Cerebellar nuclear complex (tissue), 1 donor: ENCODE measurements at places on chromosomes 12 and 14.

- no peak for DNase-seq
These were observed 39.8 kb upstream of the EID3 start for GRCh38 chr12:104263580-104264358.

DNA sequence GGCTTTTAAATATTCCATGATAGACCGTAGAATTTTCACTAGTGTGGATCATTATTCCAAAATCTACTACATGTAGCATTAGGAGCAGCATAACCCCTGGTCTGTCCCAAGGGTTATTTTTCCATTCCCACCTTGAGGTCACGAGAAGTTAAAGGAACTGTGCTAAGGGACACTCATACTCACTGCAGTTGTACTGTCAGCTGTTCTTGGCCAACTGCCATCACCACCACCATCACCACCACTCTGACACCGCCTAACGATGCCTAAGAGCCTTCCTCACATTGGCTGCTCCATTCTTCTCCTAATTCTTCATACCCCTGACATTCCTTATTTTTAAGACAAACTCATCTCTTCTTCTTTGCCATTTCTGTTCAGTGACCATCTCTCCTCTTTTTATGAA lies 13.4 kb upstream of the PTGDR start:
- no peak for DNase-seq

DNA sequence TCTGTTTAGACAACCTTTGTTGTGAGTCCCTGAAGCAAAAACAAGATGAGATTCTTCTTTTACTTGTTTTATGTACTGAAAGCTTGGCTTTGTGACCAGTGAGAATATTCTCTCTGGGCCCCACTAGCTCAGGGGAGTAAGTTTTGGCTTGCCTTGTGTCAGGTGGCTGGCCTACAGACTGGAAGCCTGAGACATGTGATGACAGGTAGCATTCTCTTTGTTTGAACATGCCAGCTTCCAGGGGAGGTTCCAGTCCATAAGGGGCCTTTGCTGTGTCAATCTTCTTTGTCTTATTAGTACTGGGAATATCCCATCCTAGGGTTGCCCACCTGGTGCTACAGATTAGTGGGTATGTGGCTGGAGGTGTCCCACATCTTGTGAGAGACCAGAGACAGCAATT lies 66.1 kb upstream of the FERMT2 start:
- DNase-seq = no peak

DNA sequence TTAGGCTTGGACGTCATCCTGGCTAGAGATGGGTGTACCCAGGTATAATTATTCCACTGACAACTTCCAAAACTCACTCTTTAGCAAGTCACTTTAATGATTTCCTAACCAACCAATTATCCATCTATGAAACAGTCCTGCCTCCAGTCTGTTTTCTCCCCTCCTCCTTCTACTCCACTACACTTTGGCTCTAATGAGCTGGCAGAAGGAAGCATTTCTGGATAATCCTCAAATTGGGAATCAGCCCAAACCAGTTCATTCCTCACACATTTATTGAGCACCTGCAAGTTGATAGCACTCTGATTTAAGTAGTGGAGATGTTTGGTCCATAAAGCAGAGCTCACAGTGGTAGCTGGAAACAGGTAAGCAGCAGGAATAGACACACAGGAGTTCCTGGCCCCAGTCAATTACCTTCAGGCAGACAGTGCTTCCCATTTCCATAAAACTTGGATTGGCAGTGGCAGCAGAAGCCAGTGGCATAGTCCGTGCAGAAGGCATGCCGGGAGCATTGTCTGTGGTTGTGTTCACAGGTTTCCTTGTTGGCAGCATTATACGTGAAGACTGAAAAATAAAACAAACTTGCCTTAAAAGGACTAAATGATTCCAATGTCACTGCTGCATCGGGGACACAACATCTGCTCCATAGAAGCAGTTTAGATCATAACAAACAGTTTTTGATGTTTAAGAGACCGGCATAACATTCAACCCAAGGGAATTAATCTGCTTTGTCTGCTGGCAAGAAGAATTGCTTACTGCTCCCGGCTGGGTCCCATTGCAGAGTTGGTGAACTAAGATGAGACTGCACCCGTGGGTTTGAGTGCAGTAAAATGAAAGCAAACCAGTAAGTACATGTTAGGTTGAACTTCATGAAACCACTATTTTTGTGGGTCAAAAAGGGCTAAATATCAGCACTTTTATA lies 26.2 kb downstream of the NID2 start:
- peak; percentile 24 for DNase-seq

DNA sequence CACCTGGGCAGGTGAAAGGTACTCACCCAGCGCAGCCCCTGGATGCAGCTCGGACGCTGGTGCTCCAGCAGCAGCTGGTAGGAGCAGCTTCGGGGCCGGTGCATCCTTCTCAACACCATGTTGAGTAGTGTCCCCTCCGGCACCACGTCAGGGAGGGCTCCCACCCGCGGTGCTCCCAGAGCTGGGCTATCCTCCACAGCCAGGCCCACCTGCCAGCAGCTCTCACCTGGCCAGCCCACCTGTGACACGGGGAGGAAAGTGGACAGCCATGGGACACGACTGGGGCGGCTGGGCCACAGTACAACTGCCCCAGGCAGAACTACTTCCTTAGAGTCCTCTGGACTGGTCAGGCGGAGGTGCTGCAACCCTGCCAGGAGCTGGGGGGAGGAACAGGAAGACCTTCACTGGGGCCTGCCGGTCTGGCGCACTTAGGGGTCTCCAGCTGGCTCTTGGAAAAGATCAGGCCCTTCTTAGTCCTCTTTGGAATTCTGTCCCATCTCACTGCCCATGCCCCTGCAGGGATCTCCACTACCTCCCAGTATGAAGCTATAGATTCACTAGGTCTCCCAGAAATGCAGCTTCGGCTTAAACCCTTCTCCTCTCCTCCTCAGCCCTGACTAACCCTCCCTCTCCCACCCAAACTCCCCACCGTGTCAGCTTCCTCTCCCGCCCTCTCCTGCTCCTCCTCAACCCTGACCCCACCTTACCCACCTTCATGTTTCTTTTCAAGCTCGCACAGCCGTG lies 668 bp downstream of the RAPGEF3 start:
- no peak for DNase-seq

GRCh38 chr12:68119724-68120211 lies 39.8 kb downstream of the IFNG start:
- DNase-seq = no peak

- no peak for DNase-seq
These were observed 18.5 kb upstream of the DHRS7 start for GRCh38 chr14:60183741-60184140.

DNA sequence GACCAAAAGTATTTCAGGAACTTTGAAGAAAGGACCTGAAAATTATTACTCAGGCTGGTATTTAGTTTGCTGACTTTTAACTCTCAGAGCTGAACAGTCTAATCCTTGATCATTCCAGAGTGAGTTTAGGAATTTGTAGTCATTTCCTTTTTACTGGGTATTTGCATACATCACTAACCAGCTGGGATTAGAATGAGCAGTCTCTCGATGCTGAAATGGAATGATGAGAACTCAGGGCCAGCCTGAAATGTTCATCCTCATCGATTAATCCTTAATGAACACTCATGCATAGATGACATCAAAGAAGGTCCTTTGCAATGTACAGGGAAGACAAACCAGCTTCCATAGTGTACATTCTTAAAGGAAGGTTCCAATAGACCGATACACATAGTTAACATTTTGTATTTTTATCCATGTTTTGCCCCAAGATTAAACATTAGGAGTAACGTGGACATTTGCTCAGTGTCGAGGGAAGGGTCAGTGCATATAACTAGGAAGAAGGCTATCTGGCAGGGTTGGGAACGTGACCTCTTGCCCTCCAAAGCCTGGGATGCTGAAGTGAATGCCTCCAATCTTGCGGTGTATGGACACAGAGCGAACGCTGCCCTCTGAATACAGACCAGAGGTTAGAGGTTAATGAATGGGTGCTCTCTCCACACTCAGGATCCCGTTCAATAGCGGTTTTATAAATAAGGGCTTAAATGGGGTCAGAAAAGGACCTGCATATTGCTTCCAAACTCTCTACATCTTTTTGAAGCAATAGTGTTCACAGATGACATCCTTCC lies 14.5 kb downstream of the FBXL14 start:
- no peak for DNase-seq

DNA sequence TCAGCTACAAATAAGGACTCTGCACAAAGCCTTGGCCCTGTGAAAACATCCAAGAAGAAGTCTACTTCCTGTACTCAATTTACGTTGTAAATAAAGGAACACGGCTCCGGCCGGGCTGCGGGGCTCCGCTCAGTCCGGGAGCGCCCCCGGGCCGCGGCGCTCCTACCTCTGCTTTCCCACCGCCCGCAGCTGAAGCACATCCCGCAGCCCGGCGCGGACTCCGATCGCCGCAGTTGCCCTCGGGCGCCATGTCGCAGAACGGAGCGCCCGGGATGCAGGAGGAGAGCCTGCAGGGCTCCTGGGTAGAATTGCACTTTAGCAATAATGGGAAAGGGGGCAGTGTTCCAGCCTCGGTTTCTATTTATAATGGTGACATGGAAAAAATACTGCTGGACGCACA lies 502.3 kb upstream of the FOXG1 start:
- DNase-seq = no peak

DNA sequence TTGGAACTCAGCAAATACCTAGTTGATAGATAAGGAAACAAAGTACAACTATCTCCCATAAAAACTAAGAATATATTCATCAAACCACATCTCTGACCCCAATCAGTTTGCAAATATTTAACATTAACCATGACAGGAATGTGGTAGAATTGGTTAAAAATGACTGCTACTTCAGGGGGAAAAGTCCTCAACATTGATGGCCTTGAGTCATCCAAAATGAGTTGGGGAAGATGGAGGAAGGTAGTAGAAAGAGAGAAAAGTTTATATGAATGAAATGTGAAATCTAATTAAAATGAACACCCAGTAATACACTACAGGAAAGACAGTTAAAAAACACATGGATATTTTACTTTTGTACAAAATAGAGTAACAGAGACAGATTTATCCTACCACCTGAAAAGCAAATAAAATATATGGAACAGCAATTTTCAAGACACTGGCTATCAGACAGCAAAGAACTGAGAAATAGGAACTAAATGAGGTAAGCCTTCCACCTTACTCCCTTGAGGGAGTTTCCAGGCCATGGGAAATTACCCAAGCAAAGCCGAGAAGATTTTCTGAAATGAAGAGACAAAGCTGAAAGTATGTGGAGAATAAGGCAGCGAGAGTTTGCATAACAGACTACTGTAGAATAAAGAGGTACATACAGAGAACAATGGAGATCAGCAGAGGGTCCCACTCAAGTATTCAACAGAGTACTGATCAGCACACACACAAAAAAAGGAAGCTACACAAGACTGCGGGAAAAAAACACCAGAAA lies 49.6 kb downstream of the TC2N start:
- no peak for DNase-seq

DNA sequence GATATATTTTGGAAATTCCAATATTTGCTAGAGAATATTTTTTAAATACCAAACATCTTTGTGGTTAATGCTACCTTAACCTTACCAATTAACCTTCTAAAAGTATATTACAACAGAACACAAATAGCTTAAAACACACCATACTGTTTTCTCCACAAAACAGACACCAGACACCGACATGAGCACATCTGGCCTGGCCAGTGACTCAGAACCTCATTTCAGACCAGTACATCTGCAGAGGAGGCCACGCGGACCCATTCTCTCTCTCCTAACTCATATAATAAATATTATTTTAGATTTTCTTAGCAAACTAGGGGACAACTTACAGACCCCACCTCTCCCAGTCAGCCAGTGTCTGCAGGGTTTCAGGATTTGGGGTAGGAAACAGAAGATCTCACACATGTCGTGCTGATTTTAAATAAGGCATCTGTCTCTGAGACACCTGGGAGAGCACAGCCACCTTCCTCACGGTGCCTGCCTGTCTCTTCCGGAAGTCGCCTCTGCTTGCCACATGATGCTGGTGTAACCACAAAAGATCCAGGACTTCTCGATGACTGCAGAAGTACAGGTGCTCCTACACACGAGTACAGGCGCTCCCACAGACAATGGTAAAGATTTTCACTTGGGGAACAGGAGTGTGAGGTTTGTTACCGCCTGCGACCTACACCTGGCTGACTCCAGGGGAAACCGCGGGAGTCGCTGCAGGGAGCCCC lies 9.7 kb upstream of the ANKLE2 start:
- no peak for DNase-seq

- no peak for DNase-seq
These were observed 863.3 kb downstream of the BCL11B start for GRCh38 chr14:98408713-98409112.

GRCh38 chr12:68888243-68888642 lies 44.7 kb downstream of the CPM start:
- DNase-seq = no peak

GRCh38 chr14:49892301-49892635 lies 614 bp upstream of the ARF6 start:
- no peak for DNase-seq

- no peak for DNase-seq
These were observed 1.2 kb downstream of the SART3 start for GRCh38 chr12:108559748-108560147.

- DNase-seq = no peak
These were observed 222.8 kb downstream of the EGLN3 start for GRCh38 chr14:33728010-33728498.

- DNase-seq = no peak
These were observed 731.1 kb downstream of the DIO2 start for GRCh38 chr14:79480212-79480611.

DNA sequence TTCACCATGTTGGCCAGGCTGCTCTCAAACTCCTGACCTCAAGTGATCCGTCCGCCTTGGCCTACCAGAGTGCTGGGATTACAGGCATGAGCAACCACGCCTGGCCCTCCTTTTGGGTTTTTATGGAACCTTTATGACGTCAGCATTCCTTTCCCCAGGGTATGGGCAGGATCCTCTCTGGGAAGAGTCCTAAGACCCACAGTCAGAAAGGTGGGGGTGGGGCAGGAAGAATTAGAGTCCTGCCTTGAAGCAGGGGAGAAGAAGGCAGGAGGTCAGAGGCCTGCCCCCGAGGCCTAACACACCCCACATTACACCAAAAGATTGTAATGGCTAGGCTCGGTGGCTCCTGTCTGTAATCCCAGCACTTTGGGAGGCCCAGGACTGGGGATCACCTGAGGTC lies 30.8 kb upstream of the CDK17 start:
- DNase-seq = no peak

DNA sequence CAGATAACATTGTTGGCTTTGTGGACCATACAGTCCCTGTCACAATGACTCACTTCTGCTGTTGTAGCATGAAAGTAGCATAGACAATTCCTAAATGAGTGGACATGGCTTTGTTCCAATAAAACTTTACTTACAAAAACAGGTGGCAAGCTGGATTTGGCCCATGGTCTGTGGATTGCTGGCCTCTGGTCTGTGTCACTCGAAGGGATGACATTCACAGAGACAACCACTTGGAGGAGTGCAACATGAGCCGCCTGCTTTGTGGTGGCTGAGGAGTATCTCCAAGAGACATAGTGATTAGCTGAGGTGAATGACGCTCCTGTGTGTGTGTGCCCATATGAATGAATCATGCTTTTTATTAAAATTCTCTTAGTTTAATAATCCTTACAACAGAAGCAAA lies 81.3 kb upstream of the NRXN3 start:
- DNase-seq = no peak

- DNase-seq = no peak
These were observed 214.6 kb upstream of the PRKD1 start for GRCh38 chr14:30142216-30142615.
